ENCODE measurements at places on chromosomes 11 and 22.

DNA sequence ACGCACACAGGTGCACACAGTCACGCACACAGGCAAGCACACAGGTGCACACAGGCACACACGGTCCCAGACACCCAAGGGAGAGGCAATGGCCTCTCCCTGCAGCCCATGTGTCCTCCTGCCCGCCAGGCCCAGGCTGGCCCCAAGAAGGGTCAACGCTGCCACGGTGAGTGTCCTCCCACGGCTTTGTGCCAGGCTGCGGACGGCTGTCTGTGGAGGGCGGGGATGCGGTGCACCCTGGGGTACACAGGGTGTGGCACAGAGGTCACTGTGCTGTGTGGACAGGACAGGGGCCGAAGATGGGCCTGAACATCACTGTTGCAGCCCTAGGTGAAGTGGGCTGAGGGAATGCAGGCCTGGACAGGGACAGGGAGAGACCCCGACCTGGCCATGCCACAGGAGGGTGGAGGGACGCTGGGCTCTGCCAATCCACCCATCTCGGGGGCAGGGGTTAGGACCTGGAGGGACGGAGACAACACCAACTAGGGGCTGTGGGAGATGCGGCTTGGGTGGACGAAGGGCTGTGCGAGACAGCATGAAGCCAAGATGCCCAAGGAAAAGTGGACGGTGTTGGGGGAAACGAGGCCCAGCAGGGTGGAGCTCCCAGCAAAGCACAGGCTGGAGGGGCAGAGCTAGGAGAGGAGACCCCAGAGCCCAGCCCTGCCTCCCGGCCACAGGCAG, 523.8 kb downstream of the BRD1 start:
- DNase-seq: no peak

DNA sequence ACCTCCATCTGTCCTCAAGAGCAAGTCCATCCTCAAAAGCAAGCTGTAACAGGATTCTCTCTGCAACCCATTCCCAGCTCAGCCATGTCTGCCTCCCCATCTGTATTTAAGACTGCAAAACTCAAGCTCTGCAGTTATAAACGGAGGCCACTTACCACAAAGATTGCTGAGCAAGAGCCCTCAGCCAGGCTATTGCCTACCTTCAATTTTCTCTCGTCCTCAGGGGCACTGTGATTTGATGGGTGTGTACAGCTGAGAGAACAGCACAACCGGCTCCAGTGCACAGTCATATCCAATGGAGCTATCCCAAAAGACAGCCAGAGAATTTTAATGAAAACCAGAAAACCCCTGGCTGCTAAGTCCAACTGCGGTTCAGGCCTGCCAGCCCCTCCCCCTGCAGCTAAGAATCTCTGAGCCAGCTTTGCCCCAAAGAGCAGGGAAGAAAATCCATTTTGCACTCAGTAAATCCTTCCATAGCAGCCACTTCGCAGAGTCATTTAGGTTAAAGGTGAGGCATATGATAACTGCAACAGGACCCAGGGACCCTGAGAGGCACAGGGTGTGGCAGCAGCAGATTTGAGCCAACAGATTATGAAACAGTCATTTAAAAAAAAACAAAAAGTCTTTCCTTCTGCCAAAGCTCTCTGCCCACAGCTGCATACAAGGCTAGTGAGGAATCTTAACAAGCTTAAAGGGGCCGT, 37.6 kb downstream of the RAB30 start:
- DNase-seq: peak; percentile 97

- DNase-seq: no peak
Measured at GRCh38 chr11:2265396-2265795, 5.0 kb downstream of the ASCL2 start.

GRCh38 chr11:118878163-118878563, 5.5 kb upstream of the CXCR5 start:
- DNase-seq: no peak

- DNase-seq: no peak
Measured at GRCh38 chr11:64120951-64121569, 44.9 kb downstream of the MACROD1 start.

- no peak for DNase-seq
Measured at GRCh38 chr11:69541001-69541285, 59.5 kb downstream of the LINC01488 start.

GRCh38 chr11:77630157-77630710, 7.4 kb downstream of the CLNS1A start:
- DNase-seq: no peak

DNA sequence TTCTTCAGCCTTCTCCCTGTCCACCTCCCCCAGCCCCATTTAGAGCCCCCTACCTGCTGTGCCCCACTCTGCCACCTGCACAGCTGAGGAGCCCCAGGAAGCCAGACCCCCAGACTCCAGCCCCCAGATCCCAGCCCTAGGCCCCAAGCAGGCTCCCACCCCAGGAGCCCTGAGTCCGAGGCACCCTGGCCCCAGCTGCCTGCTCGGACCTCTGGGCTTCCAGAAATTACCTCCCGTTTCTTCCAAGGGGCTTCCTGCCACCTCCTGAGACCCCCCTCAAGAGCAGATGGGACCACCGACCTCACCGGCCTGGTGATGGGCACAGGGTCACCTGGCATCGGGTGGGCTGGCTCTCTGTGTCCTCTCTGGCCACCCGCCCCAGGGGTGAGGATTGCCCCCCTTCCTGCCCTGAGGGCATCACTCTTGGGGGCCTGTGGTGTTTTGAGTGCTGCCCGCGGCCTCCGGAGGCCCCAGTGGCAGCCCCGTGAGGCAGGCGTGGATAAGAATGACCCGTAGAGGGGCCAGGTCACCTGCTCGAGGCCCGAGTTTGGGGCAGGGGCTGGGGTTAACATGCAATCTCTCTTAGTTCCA, 18.3 kb upstream of the TALDO1 start:
- DNase-seq: no peak

DNA sequence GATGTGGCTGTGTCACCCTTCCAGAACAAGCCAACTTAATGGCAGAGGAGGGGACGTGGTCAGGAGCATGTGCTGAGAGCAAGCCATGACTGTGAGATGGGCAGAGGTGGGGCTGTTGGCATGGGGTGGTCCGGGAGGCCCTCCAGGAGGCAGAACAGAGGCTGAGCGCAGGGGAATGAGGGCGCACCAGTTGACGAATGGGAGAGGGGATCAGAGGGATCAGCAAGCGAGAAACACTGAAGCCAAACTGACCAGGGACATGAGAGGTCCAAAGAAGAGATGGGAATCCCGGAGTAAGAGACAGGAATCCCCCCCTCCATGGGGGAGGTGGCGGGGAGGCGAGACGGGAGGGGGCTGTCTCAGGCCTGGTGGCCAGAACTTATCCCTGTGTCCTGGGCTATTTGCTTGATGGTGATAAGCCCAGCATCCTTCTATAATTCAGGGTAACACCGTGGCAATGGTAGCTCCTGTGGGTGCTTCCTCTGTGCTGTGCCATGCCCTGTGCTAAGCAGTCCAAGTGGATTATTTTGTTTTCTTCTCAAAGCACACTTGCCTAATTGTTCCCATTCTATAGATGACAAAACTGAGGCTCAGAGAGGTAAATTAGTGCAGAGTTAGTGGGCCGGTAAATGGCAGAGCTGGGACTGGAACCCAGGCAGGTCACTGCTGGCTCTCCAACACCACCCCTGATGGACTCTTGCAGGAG, 83.4 kb upstream of the SHISAL1 start:
- DNase-seq: no peak

DNA sequence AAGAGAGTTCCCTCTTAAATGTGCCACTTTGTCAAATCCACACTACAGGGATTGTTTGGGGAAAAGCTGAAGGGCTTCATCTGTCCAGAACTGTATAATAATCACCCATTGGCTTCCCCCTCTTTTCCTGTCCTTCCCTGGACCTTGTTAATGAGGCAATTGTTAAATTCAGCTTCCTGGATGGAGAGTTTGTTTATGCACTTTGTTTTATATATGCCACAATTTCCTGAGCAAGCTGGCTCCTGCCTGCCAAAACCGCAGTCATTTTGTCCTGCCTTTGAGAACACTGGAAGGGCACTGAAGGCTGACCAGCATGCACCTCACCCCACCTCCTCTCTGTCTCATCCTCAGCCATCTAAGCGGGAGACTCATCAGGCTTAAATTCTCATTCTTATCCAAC, 86.2 kb downstream of the MSANTD4 start:
- DNase-seq: no peak

DNA sequence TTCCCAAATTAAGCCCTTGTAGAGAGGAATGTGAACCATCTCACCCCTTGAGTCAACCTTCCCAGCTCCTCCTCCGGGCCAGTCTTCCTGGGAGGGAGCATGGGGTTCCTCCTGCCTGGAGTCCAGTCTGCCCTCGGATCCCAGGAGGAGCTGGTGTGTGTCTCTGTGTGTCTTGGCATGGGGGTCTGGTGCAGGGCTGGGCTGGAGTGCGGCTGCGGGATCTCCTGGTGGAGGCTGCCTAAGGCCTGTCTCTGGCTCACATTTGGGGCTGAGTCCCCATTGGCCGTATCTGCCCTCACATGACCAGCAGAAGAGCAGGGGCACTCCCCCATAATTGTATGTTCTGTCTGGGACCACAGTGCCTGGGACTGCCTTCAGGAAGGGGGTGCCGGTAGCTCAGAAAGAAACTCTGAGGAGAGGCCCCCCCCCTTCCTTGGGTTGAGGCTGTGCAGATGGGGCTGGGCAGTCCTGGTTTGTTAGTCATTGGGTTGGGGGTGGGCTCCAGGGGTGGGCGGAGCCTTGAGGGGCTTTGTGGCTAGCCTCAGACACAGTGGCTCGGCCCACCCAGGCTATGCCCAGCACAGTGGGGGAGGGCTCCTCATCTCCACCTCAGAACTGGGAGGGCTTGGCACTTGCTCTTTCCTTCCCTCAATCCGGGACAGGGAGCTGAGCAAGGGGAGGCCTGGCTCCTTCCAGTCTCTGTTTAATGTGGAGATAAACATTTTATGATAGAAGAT, 2.9 kb downstream of the C1QTNF5 start:
- no peak for DNase-seq

- DNase-seq: no peak
Measured at GRCh38 chr11:130655300-130655699, 206.9 kb downstream of the ADAMTS15 start.

GRCh38 chr11:15123849-15124248, 9.1 kb downstream of the INSC start:
- DNase-seq: peak; percentile 73

GRCh38 chr22:48135592-48135991, 1373.1 kb downstream of the TBC1D22A start:
- no peak for DNase-seq

GRCh38 chr11:121575963-121576290, 123.2 kb upstream of the SORL1-AS1 start:
- DNase-seq: no peak

- peak; percentile 37 for DNase-seq
Measured at GRCh38 chr11:10302359-10302743, 2.5 kb upstream of the ADM start.

- no peak for DNase-seq
Measured at GRCh38 chr11:36162006-36162882, 127.0 kb downstream of the COMMD9 start.

- DNase-seq: no peak
Measured at GRCh38 chr11:67489203-67489884, 6.5 kb downstream of the AIP start.

DNA sequence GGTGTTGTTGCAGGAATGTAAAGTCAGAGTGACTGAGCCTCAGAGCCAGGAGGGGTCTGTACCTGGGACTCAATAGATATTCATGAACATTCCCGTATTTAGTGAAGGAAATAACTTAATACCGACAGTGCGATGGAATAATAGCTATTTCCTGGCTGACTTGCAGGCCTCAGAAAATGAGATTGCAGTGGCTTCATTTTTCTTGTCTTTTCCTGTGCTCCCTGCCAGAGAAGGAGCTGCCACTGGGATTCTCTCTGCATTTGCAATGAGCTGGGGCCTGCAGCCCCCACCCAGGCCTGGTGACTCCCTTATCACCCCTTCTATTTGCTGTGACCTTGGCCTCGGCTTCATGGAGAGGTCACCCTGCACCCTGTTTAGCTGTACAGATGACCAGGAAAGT, 173.4 kb downstream of the MIAT start:
- no peak for DNase-seq

DNA sequence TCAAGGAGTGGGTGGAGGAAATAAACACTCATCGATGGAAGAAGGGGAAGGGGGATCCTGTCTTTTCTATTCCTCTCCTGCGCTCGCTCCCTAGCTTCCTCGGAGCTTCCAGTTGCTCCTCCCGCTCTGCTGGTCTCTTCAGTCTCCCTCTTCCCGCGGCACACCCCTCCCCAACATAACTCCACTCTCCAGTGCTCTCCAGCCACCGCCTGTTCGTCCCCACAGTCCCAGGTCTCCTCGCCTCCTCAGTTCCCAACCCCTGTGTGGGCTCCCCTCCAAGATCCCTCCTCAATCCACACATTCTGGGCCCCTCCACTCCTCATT, 438 bp downstream of the ZW10 start:
- peak; percentile 24 for DNase-seq

GRCh38 chr22:35662914-35663313, 14.7 kb downstream of the APOL6 start:
- DNase-seq: no peak

DNA sequence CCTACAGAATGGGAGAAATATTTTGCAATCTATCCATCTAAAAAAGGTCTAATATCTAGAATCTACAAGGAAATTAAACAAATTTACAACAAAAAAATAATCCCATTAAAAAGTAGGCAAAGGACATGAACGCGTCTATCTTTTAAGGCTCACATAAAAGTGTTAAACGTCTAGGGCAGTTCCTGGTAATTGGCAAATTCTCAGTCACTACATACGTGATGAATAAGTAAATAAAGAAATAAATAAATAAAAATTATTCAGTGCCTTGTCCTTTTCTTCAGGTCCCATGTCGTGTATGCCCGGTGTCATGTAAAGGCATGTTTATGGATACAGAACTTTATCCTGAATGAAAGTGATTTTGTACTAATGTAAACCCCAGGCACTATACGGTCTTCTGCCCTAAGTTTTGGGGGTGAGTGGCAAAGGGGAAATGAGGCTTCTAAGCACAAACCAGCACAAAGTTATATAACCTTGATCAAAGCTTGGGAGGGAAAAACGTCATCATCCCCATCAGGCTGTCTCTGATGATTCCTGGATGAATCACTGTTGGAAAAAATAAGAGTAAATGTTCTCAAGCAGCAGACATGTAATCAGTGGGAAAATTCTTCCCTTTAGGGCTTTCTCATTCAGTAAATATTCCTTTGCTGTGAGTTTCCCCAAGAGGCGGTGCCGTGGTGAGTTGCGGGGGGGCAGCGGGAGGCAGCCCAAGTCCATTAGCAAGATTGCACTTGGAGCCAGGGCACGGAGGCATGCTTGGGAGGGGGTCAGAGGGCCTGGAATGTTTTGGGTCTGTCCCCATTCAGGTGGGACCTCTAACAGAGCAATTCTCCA, 30.4 kb upstream of the MICAL2 start:
- DNase-seq: peak; percentile 97

GRCh38 chr22:27952091-27952490, 33.0 kb upstream of the PITPNB start:
- peak; percentile 79 for DNase-seq

DNA sequence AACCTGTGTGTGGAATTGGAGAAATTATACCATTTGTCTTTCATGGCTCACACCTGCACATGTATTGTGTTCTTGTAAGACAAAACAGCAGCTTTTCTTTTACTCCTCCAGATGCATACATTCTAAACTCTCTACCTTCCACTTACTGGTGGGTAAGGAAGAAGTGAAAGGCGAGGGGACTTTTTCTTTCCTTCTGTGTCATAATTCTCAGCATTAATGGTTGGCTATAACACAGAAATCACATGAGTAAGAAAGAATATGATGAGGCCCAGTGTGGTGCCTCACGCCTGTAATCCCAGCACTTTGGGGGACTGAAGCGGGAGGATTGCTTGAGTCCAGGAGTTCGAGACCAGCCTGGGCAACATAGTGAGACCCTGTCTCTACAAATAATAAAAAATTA, 57.8 kb upstream of the SHANK2 start:
- no peak for DNase-seq

Data from fibroblast of the aortic adventitia (primary cell).